ENCODE measurements at places on chromosomes 2 and 18.

- DNase-seq: no peak
Measured at GRCh38 chr2:19902216-19902740, 495 bp upstream of the TTC32 start.

- no peak for DNase-seq
Measured at GRCh38 chr18:76484749-76485387, 10.2 kb downstream of the ZNF516 start.

DNA sequence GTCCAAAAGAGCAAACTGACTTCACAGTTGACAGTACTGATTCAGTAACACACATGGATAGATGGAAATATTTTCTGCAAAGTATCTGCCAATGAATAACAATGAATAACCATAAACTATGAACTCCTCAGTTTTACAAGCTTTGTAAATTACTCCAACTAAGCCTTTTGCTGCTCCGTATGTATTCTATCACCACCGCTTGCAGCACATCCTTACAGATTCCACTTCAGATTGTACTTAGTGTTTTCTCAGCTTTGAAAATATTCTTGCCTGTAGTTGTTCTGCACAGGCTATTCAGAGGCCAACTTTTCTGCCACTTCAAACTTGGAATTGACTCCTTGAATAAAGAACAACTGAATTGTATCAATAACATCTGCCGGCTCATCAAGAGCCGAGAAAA lies 36.2 kb downstream of the TLK1 start:
- no peak for DNase-seq

DNA sequence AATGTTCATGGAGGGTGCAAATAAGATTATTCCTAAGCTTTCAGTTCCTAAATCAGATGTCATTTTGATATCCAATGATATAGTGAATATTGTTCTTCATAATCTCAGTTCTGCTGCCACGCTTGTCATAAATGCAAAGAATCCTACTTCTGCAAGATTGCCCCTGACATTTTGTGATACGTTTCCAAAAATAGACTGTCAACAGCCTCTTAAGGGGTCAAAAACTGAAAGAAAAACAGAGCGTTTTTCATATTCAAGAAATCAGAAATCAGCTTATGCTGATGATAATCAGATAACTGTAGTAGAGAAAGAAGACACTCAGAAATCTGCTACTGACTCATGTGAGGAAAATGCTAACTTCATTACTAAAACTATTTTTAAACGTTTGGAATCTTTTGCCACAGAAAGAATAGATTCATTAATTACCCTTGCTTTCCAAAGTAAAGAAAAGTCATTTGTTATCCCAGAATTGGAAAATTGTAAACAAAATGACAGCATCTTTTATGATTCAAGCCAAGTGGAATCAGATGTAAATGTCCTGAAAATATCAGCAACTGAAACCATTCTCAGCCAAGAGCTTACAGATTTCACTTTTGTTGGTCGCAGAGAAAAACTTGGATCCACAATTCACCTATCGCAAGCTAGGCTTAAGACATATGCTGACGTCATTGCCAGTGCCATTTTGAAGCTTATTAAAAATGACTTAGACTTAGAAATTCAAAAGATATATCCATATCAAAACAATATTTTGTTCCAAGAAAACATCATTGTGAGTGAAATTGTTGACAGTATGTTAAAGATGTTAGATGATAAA lies 55.1 kb downstream of the FSIP2 start:
- DNase-seq: peak; percentile 16

DNA sequence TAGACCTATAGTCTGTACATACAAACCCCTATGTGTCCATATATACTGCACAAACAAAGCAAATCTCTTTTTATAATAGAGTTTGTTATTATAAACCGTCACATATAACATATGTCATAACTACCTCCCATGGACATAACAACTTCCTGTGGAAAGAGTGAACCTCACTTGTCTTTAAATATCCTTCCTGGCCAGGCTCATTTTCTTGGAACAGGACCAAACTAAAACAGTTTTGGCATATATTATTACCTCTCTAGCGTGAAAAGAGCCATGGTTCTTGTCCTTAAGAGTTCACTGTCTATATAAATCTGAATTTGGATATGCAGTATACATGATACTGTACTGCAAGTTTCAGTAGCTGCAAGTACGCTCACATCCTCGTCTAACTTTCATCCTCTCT lies 28.3 kb upstream of the DNAJC27 start:
- no peak for DNase-seq

- peak; percentile 83 for DNase-seq
Measured at GRCh38 chr18:5463390-5463789, 80.4 kb downstream of the EPB41L3 start.

- DNase-seq: no peak
Measured at GRCh38 chr2:27255187-27255586, 7.7 kb downstream of the SLC30A3 start.

DNA sequence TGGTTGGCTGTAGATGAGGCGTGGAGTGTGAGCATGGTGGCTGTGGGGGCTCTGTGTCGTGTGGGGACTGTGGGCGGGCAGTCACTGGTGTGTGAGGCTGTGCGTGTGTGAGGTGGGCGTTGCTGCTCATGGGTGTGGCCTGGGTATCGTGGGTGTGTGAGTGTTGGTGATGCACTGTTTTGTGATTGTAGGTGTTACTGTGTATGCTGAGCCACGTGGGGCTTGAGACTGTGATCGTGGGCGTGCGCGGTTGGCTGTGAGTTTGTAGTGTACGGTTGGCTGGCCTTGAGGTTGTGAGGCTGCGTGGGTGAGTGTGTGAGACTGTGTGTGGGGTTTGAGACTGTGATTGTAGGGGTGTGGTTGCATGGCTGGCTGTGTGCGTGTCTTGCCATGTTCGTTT lies 8.5 kb downstream of the INHBB start:
- DNase-seq: no peak

GRCh38 chr18:9771261-9771976 lies 63.3 kb downstream of the RAB31 start:
- peak; percentile 63 for DNase-seq
